ENCODE measurements at places on chromosomes 4 and X.
A peak's percentile ranks its signal among the peaks of the same experiment; 100 is the strongest.

DNA sequence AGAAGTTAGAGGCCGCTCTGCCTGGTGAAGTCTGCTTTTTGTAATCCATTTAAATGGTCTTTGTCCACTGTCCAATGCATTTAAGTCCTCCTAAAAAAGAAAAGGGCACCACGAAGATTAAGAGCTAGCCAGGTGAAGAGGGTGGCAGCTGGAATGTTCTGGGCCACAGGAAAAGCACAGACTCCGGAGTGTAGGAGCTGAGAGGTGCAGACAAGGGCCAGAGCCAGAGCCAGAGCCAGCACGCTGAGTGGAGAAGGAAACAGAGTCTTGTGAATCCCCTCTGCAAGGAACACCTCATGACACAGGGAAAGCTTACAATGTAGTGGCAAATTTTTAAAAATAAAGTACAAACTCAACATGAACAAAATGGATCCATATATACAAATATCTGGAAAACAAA lies 83.6 kb downstream of the TSPAN5 start:
- DNase-seq = no peak

GRCh38 chrX:46683048-46683447 lies 75.9 kb downstream of the SLC9A7 start:
- DNase-seq = no peak

DNA sequence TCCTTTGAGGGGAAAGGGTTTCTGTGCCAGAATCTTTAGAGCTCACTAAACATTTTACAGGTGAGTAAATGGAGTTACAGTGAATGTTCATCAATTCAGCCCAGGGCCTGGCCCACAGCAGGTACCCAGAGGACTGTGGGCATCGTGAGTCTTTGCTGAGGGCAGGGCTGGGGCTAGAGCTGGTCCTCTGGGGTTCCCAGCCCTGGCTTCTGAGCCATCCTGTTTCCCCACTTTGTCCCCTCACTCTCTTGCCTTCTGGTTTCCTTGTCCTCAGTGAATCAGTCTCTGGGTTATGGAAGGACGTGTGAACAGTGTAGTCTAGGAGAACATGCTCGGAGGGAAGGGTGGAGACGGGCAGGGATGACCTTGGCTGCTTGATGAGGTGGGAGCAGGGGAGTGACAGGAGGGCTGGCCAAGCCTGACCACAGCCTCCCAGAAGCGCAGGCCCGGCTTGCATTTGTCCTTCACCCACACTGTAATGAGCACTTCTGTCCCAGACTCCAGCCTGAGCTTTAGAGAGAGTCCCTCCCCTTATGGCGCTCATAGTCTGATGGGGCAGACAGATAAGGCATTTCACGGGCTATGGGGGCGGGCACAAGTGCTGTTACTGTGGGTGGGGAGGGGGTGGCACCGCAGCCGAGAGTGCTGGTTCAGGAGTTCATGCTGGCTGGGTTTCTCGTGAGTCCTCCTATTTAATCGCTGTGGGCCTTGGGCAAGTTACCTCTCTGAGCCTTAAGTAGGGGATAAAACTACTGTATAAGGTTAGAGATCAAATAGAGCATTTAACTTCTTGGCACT lies 17.3 kb downstream of the TBC1D14 start:
- no peak for DNase-seq

- DNase-seq = peak; percentile 86
Measured at GRCh38 chr4:105473324-105474098, at the start of gene PPA2. PPA2 (minus strand) TSS chr4:105474062; CDS start chr4:105474050, 12 bp downstream.

GRCh38 chr4:99029852-99030251 lies 34.3 kb downstream of the METAP1 start:
- no peak for DNase-seq

DNA sequence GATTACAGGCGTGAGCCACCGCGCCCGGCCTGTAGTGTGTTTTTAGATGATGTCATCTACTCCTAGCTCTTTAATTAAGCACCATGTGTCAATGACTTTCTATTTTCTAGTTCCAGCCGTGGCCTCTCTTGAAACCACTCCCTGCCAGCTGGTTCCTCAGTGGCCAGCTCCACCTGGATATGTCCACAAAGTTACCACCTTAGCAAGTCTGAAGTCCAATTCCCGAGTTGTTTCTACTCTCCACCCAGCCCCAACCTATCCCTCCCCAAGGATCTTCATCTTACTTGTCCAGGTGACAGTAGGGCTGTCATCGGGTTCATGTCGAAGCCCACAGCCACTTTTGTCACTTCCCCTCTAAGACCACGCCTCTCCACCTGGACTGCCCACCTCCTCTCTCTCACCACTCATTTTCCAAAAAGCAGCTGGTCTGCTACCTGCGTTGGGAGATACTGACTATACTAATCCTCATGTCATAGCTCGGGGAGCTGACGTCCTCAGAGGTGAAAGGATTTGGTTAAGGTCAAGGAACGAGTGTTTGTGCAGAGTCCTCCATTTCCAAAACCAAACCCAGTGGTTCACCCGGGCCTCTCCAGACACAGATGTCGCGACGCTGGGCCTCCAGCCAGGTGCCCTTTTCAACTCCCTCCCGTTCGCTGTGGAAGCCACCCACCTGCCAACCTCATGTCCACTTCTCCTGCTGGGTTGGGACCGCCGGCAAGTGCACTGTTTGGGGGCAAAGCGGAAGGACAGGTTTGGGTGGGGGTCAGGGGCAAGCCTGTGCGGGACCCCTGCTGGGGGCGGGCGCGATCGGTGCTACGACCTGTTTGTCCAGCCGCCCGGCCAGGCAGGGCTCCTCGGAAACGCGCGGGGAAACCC lies 704 bp downstream of the FAM3A start:
- DNase-seq = no peak

- DNase-seq = peak; percentile 45
Measured at GRCh38 chrX:123846577-123847038, 13.2 kb upstream of the XIAP start.

DNA sequence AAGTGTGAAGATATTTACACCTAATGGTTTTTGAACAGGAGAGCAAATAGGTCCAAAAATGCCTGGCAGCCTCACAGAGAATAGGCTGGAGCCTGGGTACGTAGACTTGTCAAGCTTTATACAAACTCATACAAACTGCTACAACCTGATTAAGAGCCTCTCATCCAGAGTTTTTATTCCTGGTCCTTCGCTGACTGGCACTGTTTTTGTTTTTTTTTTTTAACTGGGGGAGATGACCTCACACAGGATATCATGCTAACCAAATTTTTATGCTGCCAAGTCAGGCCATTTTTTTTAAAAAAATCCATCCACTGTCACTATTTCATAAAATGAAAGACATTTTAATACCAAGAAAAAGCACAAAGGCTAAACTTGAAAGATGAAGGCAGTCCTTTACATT lies 1.9 kb downstream of the FAM114A1 start:
- DNase-seq = no peak

DNA sequence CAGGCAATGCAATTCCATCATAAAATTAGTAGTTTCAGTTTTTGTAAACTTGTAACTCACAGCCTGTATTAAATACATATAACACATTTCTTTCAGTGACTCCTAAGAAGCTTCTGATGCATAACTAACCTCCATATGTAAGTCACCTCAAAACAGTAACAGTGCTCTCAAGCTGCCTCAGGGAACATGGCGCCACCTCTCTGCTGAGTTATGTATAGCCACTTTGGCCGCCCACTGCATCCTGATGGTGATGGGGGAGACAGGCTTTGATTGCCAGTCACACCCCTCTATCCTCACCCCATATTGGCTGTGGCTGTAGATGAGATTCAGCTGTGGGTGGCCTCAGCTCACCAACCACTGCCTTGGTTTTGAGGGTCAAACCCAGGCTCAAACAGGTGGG lies 54.3 kb downstream of the LRBA start:
- no peak for DNase-seq

- DNase-seq = peak; percentile 71
Measured at GRCh38 chrX:110734894-110735541, 60.6 kb downstream of the CHRDL1 start.

- no peak for DNase-seq
Measured at GRCh38 chr4:156662921-156663320, 308.7 kb downstream of the PDGFC start.

DNA sequence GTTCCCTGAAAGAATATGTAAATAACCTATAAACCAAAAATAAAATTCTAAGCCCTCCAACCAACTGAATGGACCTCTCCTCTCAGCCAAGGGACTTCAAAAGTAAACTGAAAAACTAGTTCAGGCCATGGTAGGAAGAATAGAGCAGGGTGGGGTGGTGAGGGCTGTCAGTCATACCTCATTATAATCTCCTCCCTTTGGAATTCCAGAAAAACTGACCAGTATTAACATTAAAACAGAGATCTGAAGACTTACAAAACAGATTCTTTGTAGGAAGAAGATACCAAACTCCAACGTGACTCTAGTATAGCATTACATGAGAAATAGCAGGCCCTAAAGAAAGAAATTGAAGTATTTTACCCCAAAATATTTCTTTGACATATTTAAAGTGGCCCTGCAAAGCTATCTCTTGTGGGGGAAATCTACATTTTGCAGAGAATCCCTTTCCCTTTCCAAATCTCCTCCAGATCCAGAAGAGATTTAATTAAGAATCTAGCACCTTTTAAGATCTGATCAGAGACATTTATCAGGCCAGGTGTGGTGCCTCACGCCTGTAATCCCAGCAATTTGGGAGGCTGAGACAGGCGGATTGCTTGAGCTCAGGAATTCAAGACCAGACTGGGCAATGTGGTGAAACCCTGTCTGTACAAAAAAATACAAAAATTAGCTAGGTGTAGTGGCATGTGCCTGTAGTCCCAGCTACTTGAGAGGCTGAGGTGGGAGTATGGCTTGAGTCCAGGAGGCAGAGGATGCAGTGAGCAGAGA lies 15.1 kb downstream of the TBC1D9 start:
- no peak for DNase-seq

DNA sequence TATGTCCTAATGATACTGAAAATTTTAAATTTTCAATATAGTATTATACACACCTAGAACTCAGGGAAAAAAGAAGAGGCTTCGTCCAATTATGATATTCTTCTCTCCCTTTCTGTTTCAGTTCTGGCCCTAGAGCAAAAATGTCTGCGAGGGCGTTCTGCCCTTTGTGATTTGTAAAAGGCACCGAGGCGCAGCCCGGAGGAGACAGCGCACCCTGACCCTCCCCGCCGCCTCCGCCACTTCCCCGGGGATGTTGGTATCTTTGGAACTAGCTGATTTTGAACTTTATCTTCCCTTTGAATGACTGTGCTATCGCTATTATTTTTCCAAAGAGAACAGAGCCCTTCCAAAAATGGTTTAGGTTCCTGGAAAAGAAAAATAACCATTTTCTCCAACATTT lies 173.2 kb upstream of the FAM9B start:
- DNase-seq = no peak
